ENCODE measurements at places on chromosomes 12 and 14.

GRCh38 chr14:72512281-72512680 is 381.6 kb downstream of the DPF3 start:
- no peak for DNase-seq

DNA sequence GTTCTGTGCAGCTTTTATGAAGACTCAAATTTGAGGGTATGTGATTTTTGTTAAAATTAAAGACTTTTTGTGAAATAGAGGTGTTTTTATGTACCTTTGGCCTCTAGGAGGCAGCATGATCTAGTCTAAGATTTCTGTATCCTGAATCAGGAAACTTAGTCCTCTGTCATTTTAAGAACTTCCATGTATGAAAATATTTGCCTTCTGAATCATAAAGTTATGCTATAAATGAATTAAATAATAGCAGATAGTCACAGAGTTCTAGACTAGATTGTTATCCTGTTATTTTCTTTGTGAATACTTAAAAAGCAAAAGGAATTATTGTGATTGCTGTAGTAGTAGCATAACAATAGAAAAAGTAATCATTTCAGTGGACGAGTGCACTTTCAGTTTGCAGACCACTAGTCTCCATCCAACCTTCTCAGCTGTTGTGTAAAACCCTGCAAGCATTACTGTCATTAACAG is 56.3 kb downstream of the FGD4 start:
- no peak for DNase-seq

DNA sequence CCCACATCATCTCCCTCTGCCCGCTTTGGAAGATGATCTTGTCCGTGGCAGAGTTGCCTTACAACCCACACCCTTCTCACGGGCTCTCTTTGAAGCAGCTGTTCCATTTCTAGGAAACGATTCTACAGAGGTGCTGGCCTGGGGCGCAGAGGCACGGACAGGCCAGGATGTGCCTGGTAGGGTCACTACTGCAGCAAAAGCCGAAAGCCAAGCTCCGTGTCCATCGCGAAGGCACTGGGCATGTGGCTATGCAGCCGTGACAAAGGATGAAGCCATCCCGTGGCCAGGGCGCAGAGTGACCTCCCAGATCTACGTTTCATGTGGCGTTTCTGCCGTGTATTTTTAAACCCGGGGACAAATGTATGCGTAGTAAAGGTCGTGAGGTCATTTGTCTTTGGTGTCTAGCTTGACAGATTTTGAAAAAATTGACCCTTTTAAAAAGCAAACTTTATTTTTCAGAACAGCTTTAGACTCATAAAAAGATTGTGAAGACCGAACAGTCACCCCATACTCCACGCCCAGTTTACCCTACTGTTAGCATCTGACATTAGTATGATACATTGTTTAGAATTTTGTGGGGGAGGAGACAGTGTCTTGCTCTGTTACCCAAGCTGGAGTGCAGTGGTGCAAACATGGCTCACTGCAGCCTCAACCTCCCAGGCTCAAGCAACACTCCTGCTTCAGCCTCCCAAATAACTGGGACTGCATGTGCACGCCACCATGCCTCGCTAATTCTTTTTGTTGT is 40.4 kb upstream of the NCOR2 start:
- no peak for DNase-seq

DNA sequence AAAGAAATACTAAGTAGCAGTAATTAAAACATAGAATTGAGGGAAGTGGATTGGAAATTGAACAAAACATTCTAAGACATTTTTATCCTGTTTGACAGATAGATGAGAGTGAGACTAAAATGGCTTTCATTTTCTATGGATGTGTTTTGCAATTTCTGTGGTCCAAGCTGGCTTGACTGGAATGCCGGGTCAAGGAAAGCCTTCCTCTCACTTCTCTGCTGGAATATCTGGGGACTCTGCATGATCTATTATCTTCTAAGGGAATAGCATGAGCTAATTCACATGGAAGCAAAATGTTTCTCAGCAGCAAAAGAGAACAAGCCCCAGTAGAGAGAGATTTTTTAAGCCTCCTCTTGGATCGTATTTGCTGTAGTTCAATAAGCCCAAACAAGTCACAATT is 407.9 kb upstream of the ATXN7L3B start:
- DNase-seq, result no peak

DNA sequence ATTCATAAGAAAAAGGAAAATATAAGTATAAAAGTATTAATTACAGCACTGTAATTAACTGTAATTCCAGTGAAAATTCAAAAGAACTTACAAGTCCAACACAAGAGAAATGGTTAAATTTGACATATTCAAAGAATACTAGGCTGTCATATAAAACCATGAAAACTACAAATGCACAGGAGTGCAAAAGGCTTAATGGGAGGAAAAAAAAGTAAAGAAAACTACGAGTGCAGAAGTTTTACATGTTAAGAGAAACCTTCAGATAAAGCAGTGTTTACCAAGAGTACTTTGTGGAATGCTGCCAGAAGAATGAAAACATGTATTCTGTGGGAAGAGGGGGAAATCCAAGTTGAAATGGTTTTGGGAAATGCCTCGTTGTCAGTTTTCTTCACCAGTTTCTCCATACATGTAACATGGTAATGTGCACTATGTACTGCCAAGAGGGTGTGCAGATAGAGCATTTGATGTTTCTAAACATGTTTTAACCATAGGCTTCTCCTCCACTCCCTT is 9.1 kb downstream of the HEATR5A start:
- DNase-seq, result no peak

GRCh38 chr14:74875941-74876913 is at the start of gene PROX2:
Gene PROX2 (minus strand): TSS chr14:74876145. CDS start chr14:74863834, 12,311 bp downstream.
- DNase-seq, result no peak

- peak; percentile 66 for DNase-seq
Measured at GRCh38 chr14:98512501-98513251, 759.3 kb downstream of the BCL11B start.

All from esophagus muscularis mucosa (tissue), 4 donors.